ENCODE measurements at places on chromosomes 5 and 9.

DNA sequence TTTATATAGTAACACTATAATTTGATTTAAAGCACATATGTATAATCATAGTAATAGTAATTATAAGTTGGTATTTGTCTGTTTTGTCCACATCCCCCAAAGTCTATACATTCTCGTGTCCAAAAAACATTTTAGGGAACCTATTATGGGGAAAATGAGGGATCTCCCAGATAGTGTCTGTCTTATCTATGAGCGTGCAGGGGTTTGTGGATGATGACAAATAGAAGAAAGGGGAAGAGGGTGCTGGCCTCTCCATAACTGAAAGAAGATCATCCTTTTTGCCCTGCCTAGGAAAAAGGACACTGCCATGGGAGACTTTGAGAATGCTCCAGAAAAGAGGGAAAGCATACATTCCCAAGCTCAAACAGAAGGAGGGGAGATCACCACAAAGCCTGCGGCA, 45.3 kb downstream of the C5orf22 start:
- no peak for DNase-seq

DNA sequence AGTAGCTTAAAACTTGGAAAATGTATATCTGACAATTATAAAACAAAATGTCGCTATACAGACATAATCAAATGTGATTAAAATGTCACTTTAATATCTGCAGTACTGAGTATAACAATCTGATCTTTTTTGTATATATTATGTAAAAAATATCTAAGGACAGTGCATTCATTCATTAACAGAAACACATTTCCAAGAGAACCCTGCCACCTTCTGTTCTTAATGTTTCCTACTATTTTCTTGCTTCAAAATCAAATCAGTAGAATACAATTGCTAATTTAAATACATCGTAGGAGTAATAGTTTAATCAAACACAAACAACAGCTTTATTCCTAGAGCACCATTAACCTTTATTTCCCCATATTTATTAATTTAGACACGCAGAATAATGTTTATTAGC, 142.6 kb upstream of the ST8SIA4 start:
- DNase-seq = no peak

- no peak for DNase-seq
Observed at GRCh38 chr9:4886698-4887097, 94.0 kb downstream of the RCL1 start.

DNA sequence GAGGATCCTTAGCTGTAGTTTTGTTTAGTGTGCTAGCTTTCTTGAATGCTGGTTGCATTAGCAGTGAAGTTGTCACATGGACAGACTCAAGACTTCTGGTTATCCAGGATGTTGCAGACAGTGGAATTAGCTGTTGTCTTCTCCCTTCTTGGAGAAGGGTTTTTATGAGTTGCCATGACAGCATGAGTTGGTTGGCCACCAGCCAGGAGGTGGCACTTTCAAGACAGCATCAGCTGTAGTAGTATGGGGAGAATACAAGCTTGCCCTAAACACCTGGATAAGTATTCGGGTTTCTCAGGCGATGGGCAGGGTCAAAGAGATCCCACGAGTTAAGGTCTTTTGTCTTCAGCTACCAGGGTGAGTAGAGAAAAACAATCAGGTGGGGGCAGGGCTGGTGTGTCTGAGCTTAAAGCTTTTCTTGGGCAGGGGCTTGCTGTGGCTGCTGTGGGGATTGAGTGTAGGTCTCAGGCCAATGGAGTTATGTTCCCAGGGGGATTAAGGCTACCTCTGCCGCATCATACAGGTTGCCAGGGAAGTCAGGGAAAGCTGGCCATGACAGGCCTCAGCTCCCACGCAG, 7.7 kb upstream of the C5orf47 start:
- DNase-seq = no peak

DNA sequence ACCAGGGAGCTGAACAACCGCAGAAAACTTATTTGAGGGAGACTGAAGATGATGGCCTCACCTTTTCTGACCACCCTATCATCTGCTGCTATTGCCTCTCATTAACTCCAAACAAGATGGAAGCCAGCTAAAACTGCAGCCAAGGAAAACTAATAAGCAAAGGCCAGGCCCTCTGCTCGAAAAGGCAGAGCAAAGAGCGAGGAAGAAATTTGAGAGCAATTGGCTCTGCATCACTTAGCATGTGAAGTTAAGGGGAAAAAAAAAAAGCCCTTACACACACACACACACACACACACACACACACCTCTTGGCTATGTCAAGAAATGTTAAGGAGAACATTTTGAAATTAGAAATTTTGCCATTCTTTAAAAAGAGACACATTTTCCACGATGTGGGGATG, 228.1 kb upstream of the CYLC2 start:
- DNase-seq = no peak

DNA sequence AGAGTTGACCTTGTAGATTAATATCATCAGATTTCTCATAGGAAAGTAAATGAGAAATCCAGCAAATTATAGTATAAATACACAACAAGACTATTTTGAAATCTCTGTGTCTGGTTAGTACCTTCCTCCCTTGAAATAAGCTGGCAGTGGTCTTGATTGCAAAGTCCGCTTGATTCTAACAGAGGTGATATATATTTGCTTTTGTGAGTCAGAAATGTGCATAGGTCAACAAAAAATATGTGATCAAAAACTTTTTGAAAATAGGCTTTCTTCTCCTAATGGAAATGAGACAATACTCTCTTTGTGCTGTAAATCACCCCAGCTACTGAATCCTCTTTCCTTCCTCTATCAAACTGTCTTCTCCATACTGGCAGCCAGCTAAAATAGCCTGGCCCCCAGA, 749.2 kb upstream of the CDH10 start:
- no peak for DNase-seq

DNA sequence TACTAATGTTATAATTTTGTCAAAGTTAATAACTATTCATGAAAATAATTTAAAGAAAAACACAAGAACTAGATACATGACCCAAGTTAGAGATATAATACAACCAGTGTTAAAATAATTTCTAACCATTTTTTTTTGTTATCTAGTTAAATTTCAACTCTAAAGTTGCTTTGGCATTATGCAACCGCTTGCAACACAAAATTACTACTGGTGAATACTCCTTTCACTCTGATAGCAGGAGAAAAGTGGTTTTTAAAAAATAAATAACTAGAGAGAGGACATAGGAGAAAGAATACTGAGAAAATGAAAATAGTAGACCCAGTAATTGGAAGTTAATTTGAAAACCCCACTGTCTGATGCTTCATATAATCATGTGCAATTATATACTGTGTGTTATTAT, 622.4 kb upstream of the GRIN3A start:
- DNase-seq = no peak

DNA sequence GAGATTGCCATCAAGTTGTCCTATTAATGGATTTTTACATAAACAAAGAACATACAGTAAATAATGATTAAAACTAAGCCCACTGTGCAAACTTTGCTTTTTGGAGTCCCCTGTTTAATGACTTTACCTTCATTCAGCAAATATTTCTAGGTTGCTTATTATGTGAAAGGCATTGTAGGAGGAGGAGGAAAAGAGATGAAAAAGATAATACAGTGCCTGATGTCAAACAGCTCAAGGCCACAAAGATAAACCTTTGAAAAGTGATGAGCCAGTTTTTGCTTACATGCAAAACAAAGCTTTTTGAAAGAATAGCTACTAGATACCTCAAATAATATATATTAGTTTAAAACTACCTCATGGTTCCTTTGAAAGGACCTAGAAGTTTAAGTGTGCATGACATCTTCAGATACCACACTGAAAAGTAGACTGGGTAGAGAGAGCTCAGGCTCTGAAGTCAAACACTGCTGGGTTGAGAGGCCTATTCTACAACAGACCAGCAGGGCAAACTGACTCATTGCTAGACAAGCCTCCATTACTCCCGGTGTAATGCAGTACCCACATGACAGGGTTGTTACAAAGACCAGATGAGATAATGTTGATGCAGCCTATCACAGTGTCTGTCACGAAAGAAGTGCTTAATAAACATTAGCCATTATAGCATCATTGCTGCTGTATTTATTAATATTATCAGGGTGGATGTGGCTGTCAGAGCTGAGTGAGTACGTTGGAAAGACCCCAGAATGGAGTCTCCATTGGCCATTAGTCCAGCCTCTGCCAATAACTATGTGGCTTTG, 11.8 kb downstream of the DEPDC1B start:
- DNase-seq = peak; percentile 59

- DNase-seq = no peak
Observed at GRCh38 chr9:118521261-118521660, 817.1 kb downstream of the TLR4 start.

DNA sequence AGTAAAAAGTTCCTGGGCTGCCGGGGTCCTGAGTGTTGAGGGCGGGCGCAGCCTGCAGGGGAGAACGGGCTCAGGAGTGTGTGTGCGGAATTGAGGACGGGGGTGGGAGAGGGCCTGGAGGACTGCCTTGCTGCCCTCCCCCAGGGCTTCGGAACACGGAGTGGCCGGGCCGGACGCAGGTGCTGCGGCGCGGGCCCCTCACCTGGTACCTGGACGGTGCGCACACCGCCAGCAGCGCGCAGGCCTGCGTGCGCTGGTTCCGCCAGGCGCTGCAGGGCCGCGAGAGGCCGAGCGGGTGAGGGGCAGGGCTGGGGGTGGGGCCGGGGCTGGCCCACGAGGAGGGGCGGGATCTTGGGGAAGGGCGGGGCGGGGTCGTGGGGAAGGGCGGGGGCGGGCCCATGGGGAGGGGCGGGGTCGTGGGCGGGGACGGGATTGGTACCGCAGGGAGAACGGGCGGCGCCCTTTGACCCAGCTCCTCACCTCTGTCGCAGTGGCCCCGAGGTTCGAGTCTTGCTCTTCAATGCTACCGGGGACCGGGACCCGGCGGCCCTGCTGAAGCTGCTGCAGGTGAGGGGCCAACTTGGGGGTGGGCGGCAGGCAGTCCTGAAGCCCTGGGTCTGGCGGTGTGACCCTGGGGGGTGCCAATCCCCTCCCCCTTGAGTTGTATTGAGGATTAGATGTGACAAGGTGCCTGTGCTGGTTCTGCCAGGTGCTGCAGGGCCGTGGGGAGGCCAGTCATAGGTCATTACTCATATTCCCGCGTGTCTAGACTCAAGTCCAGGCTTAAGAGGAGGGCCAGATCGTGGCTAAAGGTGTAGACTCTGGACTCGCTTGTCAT, 7.1 kb downstream of the FPGS start:
- peak; percentile 94 for DNase-seq

- DNase-seq = no peak
Observed at GRCh38 chr5:172611913-172612312, 29.1 kb upstream of the NEURL1B start.

DNA sequence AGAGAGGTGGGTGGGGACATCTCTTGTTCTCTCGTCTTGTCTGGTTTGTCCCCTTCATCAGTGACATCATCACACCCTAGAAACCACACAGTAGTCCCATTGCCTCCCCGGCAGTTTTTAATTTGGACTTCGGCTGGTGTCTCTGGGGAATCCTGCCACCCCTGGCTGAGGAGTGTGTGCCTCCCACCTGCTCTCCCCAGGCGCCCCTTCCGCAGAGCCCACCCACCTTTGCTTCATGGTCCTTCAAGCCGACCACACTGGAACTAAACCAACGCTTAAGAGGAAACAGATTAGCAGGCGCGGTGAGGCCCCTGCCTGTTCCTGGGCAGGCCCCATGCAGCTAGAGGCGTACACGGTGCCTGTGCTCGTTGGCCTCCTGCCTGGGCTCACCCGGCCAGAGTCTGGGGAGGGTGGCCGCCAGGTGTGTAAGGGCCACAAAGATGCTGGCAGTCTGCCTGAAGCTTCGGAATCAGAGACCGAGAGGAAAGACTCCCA, 107.6 kb upstream of the SPRY4 start:
- peak; percentile 48 for DNase-seq

GRCh38 chr9:69034071-69034470, 1.5 kb upstream of the FXN start:
- no peak for DNase-seq

GRCh38 chr9:12680757-12681156, 12.4 kb upstream of the TYRP1 start:
- no peak for DNase-seq

- DNase-seq = peak; percentile 49
Observed at GRCh38 chr9:97900738-97901565, 21.3 kb downstream of the TRMO start.

DNA sequence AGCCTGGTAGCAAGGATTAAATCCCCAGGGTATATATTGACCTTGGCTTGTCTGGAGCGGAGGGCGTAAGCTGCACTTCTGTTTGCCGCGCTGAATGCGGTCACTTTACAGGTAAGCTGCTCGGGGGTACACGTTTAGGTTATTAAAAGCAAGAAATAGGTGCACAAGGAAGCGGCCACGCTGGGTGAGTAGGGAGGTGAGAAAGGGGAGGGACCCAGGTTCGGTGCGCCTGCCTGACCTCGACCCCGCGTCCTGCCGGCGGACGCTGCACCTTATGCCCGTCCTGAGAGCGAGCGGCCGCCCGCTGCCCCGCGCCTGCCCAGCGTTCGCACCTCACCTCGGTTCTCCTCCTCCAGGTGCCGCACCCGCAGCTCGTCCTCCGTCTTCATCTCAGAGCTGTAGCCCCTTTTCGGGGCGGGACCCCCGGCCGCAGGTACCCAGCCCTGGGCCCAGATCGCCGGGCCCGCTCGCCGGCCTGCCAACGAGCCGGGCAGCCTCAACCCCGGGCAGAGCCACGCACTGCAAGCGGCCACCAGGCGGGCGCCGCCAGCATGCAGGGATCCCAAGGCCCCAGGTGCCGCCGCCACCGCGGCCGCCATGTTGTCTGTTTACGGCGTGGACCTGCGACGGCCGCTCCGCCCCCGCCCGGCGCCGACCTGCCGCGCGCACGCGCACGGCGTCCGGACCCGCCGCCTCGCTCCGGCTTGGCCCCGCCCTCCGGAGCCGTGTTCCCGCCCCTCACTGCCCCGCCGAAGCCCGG, at the start of gene AUH:
AUH (minus strand) TSS at position 628 of the 760 bp plus-strand sequence; CDS start at position 599, 29 bp downstream.
- DNase-seq = peak; percentile 94

DNA sequence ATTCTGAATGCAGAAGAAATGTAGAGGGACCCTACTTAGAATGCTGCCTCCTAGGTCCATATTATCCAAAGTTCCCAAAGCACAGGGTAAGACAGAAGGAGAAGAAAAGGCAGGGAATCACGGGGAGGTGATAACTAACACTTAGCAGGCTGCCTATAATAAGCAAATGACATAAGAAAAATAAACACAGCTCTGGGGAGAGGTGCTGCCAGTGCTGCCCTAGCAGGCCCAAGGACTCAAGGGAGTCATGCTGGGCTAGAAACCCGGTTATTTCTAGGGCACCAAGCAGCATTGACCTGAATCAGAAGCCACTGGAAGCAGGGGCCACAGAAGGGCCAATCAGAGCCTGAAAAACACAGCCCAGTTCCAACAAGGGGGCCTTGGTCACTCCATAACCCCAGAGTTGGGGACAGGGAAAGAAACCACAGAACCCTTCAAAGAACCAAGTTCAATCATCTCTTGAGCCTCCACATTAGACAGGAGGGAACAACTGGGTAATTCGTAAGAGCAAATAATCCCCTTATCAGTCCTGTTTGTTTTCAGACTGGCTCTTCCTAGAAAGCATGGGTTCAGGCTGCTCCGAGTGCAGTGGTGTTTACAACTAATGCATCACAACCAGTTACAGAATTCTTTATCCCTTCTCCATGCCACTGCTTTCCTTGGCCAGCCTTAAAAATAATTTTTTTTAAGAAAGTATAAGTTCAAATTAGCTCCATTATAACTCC, 24.0 kb downstream of the NRG2 start:
- DNase-seq = no peak
